GM23248 (cell line): ENCODE measurements at places on chromosomes 3 and 15.

DNA sequence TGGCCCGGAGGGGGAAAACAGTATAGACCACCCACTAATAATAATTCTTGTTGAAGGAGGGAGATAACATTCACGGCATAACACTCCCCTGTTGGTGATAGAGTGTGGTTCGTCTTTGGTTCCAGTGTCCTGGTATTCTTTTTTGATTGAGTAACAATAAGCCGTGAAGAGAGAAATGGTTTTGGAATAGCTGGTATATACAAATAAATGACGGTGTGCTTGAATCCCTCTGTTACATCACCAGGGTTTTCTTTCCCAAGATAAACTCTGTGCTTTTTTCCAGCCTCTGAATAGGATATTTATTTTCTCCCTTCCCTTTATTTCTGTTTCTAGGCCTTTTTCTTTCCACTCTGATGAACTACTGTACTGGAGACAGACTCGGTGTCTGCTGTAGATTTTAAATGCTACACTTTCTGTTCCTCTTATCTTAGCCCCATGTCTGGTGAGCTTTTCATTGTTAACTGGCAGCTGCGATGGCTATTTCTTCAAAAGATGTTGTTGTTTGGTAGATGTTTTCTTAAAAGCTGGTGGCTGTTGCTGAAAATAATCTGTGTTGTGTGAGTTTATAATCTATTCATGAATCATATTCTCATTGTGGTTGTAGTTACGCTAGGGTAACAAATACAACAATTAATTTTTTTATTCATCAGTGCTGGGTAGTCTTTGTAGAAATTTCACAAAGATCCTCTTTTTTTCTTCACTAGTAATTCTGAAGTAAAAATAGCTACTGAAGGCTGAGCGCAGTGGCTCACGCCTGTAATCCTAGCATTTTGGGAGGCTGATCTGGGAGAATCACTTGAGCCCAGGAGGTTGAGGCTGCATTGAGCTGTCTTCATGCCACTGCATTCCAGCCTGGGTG is 15.5 kb upstream of the SCAANT1 start:
- DNase-seq: no peak

DNA sequence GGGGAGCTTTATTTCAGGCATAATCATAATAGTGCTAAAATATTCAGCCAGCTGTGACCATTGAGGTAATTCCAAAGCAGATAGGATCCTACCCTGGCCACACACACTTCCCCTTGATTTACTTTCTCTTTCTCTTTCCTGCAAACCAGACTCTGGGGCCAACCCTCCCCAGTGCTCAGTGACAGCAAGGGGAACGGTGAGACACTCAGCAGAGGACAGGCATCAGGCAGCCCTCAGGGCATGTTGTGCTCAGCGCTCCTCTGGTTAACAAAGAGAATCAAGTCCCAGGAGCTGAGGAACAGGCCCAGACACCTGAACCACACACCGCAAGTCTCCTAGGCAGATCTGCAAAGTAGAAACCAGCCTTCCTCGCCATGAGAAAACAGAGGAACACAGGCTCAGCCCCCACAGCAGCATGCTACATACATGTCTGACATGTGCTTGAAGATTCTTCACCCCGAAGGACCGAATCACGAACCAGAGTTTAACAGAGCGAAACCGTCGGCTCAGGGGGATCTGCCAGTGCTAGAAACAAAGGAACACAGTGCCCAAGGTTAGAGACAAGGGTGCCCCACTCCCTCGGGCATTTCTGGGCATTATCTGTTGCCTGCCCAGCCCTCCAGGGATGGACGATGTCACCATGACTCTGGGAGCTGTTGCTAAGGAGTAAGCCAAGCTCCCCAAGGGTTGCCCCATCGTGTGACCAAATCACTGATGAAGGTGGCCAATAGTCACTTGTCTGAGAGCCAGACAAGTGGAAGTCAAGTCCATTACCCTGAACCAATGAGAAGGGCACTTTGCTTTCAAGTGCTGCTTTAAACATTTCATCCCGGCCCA is 17.5 kb downstream of the HDC start:
- no peak for DNase-seq

GRCh38 chr3:115252679-115253078 is 105.6 kb upstream of the ZBTB20 start:
- no peak for DNase-seq

DNA sequence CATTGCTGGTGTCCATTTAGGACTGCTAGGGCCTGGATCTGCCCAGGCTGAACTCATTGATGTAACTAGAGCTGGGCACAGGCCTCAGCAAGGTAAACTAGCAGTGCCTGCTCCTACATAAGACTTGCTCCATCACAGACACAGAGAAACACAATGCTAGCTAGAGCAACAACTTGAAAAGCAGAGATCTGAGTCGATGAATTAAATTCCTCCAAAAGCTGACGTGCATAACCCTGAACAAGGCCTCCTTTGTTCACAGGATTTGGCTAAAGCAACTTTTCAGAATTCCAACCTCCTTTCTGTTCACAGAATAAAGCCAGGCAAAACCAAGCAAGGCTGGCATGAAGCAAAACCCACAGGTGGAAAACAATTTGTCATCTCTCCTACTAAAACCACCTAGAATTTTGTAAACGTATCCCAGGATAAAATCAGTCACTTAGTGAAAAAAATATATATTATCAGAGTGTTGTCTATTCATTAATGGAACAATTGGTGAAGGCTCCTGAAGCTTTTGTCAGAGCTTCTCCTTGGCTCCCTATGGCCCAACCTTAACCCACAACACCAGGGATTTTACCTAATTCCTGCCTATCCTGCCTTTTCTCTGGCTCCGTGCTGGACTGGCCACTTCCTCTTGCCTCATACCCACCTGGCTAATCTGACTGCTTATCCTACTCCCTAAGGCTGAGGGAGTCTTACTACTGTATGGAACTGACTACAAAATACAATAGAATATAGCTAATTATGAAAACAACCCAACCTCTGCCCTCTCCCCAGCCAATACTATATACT is 39.9 kb downstream of the PLCH1 start:
- DNase-seq: peak; percentile 24

DNA sequence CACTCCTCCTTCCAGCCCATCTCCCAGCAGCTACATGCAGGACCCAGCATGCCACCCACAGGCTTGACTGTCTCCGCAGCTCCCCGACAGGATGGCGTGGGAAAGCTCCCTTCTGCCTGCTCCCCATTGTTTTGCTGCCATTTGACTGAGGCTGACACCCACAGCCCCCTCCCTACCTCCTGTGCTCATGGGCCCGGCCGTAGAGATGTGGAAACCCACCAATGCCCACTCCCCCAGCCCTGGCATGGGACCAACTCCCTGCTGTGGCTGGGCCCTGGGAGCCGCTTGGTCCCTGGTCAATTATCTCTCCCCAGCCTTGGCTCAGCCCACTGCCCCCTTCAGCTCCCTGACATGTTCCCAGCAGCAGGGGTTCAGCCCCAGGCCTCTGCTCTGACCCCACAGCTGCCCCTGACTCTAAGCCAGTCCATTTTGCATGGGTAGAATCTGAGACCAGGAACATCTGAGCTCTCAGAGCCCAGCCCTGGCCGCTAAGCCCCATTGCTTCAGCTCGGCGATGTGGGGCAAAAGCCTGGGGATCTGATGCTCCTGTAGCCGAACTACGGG is 8.2 kb downstream of the C3orf22 start:
- no peak for DNase-seq

DNA sequence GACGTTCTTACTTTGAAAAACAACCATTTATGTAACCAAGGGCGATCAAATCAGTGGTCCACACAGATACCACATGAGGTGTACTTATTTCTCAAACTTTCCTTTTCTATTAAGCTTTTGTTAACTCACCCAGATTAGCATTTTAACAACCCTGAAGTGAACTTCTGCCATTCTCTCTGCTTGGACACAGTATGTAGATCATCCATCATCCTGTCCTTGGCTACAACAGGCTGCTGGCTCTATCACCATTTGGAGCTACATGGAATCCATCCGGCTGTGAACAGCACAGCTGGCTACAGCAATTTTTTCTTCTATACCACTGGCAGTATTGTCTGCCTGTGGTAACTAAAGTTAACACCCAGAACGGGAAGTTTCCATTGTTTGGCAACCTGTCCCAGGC is 4.4 kb downstream of the SEMA6D start:
- DNase-seq: no peak

GRCh38 chr3:127775398-127776109 is 46.8 kb downstream of the MGLL start:
- peak; percentile 84 for DNase-seq

DNA sequence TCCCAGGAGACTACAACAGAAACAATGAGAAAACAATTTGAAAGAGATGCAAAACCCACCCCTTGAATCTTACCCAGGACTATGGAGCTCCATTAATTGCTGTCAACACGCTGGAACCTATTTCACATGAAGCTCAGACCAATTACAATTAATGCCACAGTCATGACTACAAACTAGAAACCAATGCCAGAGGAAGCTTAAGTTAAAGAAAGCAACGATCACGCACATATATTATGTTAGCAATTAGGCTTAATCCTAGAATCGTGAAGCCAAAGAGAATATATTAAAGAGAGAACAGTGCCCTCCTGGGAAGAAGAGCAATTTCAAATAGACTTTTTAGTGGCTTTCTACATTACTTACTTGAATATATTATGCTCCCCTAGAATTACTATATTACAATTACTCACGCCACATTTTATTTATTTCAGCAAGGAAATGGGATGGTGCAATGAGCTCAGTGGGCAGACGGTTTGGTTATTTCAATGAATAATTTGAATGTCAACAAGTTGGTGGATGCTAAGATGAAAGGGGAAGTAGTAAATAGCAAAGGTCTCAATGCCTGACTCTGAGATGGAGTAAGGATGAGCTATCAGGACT is 125.5 kb downstream of the GREM1 start:
- peak; percentile 87 for DNase-seq

- peak; percentile 47 for DNase-seq
Measured at GRCh38 chr3:11455956-11456355, 183.8 kb downstream of the ATG7 start.

DNA sequence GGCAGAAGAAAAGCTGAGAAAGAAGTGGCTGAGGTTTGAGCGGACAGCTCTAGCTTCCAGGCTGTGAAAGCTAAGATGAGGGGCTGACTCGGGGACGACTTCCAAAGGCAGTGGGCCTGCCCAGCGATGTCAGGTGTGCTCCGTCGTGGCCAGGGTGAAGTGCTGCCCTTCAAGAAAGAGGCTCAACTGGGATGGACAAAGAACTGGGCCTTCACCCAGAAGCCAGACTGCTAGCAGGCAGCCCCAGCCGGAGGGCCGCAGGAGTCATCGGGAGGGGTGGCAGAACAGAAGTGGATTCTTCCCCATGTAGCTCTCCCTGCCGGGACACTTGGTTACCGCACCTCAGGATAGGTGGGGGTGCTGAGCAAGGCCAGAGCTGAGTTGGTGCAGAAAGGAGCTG is 13.1 kb upstream of the SEC13 start:
- no peak for DNase-seq

DNA sequence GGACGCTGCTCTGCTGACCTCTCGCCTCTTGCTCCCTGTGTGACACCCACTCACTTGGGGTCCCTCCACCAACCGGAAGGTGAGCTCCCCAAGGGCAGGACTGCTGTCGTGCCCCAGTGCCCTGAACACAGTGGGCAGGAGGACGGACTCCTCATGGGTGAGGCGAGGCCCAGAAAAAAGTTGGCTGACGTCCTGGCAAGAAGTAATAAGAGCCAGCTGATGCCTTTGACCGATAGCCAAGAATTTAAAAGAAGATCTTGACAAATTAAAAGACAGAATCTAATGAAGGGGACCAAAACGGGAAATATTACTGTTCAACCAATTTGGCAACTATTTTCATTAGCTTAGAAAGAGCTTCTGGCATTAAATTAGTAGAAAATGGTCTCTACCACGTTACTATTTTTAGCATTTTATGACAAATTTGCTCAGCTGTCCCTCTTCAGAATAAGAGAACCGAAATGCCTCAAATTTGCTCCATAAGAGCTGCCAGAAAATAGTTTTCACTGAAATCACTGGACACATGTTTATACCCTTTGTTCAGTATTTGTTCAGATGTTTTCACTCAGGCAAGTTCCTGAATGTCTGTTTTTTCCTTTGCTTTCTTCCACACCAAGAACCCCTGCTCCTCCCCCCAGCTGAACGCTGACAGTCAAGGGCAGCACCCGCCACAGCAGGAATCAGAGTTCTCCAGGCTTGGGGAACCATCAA is 60.5 kb downstream of the XXYLT1 start:
- DNase-seq: peak; percentile 92

GRCh38 chr15:55588815-55589115 is 620 bp upstream of the PYGO1 start:
- no peak for DNase-seq

GRCh38 chr15:84772467-84772866 is 24.1 kb downstream of the ZNF592 start:
- DNase-seq: no peak

GRCh38 chr3:127221037-127221436 is 28.1 kb downstream of the PRR23E start:
- DNase-seq: no peak

GRCh38 chr3:59938828-59939227 is 889.0 kb upstream of the CFAP20DC start:
- no peak for DNase-seq

DNA sequence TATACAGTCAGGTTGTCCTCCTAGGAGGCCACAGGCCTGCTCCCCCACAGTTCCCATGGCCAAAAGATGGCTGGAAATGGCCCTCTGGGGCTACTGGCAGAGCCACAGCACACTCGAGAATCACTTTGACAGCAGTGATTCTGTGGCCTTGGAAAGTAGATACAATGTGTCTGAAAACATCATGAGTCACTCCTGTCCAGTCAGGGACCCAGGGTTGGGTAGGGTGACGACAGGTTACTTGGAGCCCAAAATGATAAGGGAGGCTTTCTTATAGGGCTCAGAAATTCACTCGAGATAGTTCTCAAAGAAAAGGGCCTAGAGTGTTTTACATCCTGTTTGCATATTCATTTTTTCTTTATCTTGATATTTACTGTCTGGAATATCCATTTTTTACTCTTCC is 24.3 kb downstream of the MRPS25 start:
- peak; percentile 6 for DNase-seq

GRCh38 chr3:161026612-161027510 is 78.3 kb downstream of the B3GALNT1 start:
- no peak for DNase-seq

DNA sequence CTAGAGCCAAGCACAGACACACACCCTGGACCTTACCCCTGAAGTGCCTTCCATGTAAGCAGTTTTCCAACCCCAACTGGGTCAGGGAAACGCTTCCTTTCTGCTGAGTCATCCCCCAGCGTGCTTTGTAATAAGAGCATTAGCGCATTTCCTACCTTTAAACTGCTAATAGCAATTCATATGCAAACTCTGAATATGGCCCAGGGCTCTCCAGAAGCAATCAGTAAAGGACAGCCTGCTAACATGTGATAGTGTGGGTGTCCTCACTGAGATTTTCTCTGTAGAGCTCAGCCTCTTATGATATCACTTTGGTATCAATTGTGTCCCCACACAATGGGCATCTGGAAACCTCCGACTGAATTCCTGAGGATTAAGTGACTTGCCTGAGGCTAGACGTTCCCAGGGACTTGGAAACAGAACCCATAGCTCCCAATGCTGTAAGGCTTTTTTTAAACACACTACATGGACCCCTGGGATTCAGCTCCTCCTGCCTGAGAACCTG is 5.6 kb downstream of the GABRB3 start:
- no peak for DNase-seq

- DNase-seq: peak; percentile 36
Measured at GRCh38 chr3:188974856-188975599, 196.7 kb upstream of the TPRG1 start.
